T-helper 17 cell (primary cell): ENCODE measurements at places on chromosomes 2 and 18.

GRCh38 chr2:215601990-215602721 lies 166.3 kb upstream of the FN1 start:
- no peak for DNase-seq

GRCh38 chr18:25019086-25019860 lies 332.7 kb downstream of the ZNF521 start:
- no peak for DNase-seq

GRCh38 chr2:197940382-197940781 lies 136.0 kb downstream of the PLCL1 start:
- no peak for DNase-seq

DNA sequence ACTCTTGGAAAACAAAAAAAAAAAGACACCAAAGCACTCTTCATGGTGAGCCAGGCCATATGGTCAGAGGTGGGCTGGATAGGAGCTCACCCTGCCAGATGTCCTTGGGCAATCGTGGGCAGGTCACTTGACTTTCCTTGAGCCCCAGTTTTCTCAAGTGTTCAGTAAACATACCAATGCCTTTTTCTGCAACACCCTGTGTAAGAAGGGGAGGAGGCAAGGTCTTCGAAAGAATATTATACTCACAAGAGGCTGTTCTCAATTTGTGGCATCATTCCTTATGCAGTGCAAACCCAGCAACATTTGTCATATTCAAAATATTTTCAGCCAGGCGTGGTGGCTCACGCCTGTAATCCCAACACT lies 22.9 kb upstream of the TMEM87B start:
- no peak for DNase-seq

GRCh38 chr18:6374340-6374739 lies 40.4 kb downstream of the L3MBTL4 start:
- no peak for DNase-seq

DNA sequence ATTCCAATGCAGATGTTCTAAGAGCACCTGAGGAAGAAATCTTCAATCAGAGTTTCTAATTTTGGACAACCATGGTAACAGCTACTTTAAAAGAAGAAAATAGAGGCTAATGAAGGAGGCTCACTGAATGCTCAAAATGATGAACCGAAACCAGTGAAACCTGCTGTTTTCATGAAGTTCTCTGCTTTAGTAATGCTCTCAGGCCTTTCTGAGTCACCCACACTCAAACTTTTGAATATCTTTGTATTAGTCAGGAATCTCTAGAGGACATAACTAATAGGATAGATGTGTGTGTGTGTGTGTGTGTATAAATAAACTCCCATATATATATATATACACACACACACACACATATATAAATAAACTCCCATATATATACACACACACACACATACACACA lies 76.9 kb upstream of the RIT2 start:
- DNase-seq, result no peak

DNA sequence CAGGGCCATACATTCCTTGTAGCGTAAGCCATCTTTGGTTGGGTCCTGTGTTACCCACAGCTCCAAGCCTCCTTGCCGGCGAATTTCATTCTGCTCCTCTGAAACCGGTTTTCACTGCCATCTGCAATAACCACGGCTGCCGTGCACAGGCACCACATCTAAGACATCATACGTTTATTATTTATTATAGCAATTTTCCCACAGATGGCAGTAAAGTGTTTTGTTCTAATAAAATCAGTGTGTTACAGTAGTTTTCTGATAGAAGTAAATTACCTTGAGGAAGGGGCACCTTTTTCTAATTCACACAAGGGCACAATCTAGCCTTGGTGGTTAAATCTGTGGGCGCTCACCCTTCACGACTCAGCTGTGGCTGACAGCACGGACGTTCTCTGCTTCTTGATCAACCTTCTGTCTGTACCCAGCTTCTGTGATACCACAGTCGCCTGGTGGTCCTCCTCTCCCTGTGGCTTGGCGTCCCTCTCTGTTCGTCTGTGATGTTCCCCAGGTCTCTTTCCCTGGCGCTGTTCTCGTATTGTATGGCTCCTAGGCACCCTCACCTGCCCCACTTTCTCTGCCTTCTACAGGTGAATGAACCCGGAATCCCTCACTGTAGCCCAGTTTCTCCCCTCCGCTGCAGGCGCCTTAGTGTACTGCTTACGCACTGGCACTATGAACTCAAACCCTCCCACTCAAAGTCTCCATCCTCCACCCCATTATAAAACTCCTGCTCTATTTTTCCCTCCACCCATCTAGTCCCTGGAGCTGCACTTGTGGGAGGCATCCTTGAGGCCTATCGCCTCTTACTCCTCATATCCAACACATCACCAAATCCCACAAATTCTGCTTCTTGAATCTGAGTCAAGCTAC lies 236.8 kb downstream of the DYSF start:
- DNase-seq, result no peak

DNA sequence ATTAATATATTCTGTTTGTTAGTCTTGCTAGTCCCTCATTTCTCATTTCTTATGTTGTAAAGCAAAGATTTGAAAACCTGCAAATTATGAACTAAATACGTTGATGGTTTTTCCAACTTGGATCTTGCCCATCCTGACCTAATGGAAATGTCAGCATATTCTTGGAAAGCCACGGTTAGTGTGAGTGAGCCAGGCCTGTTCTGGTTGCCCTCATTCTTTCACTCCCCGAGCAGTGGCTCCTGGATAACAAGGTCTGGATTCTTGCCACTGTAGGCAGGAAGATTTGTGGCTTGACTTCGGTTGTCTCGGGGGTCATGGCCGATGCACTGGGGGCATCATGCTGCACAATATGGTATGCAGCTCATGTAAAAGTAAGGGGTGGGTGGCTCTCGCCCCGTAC lies 359.1 kb downstream of the MEIS1 start:
- no peak for DNase-seq

DNA sequence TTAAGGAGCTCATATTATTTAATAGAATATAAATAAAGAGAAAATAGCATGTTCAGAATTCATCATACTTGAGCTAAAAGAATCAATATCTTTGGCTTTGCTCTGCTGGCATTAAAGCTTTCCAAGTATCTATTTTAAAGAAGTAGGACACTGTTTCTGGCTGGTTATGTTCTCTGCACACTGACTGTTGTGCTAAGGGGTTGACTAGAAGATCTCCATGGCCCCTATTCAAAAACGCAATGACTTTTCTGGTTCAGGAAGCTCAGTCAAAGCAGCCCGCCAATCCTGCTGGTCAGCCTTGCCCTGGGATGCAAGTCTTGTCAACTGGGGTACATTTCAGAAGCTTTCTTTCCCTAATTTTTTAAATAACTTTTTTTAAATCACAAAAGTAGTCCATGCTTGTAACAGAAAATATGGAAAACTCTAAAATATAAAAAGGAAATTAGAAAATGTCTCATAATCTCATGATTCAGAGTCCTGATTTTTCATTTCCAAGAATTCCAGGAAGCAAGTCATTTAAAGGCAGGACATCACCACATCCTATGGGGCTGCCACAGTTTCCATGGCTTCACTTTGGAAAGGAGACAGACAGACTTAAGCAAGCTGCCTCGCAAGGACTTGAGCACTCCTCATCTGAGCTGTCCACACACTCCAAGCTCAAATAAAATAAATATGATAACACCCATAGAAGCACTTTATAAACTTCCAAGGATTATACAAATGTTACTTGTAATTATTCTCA lies 195.1 kb downstream of the TXNL1 start:
- no peak for DNase-seq

DNA sequence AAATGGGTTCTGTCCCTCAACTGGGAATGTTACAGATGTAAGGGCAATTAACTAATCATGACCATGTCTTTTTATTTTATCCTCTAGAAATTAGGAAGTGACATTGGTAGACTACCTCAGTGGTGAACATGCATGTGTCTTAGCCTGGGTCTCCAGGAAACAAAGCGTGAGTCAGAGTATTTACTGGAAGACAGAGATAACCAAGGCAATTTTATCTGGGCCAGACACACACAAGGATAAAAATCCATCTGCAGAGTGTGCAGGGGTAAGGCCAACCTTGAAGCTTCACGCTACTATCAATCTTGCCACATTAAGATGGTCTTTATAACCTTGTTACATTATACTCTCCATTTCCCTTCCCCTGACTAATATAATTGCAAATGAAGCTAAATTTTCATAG lies 487.5 kb downstream of the SUCLG1 start:
- no peak for DNase-seq

DNA sequence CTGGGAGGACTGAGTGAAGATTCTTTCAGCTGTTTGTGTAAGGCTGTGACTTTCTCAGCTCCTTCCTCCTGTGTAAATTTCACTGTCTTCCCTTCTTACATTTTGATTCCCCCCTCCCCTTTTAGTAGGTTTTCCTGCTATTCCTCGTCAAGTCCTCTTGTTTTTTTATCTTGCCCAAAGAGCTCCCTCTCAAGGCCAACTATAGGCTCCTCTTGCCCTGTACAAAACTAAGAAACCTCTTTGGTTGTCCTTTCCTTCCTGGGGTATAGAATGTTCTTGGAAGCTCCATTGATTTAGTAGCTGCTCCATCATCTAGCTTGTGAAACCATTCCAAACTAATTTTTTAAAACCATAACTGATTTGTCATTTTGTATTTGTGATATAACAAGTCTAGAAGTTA lies 7.3 kb downstream of the CCDC121 start:
- no peak for DNase-seq

DNA sequence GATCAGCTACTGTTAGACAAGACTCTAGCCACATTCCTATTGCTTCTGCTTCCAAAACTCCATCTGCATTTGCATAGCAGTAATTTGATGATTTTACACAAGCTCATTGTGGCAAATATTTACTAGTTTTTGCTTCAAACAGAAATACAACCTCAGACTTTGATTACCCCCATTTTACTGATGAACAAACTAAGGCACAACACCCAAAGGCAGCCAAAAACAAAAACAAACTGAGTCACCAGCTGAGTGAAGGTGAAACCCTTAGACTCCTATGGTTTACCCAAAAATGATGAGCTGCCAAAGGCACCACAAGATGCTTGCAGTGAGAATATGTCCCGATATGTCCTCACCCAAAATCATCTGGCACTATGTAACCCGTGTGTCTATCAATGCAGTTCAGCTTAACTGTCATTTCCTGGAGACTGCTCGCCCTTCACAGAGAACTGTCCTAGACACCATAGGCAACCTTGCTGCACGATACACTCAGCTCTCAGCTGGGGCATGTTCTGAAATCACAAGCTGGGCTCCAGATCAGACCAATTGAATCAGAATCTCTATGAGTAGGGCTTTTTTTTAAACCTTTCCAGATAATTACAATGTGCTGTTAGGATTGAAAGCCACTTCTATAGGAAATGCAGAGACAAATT lies 4.1 kb upstream of the EVA1A start:
- no peak for DNase-seq

- no peak for DNase-seq
Measured at GRCh38 chr2:193966590-193966989, 1690.4 kb upstream of the SLC39A10 start.

GRCh38 chr2:86223140-86223926 lies 24.1 kb downstream of the MRPL35 start:
- no peak for DNase-seq

DNA sequence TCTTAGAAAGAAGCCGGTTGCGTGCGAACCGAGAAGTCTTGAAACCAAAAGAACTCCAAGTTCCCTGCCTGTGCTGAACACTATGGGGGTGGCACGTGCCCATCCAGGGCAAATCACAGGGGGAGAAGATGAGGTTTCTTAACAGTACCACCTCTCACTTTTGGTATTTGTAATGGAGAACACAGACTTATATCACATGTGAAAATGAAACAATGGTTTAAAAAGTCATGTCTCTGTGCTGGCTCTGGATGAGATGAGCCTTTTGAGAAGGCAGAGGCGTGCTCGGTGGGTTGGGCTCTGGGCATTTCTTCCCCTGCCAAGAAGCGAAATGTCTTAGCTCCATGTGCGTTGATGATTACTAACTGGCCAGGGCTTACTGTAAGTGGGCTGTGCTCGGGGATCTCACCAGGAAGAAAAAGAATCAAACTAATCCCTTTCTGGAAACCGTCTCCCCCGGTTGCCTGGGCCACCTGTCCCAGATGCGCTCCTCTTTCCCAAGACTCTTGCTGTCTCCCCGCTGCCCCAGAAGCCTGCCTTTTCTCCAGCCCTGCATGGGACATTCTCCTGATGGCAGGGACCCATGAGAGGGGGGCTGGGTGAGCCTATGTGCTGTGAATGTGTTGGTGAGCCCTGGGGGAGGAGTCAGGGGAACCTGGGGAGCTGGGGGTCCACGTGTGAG lies 252.9 kb downstream of the PRKCE start:
- no peak for DNase-seq

DNA sequence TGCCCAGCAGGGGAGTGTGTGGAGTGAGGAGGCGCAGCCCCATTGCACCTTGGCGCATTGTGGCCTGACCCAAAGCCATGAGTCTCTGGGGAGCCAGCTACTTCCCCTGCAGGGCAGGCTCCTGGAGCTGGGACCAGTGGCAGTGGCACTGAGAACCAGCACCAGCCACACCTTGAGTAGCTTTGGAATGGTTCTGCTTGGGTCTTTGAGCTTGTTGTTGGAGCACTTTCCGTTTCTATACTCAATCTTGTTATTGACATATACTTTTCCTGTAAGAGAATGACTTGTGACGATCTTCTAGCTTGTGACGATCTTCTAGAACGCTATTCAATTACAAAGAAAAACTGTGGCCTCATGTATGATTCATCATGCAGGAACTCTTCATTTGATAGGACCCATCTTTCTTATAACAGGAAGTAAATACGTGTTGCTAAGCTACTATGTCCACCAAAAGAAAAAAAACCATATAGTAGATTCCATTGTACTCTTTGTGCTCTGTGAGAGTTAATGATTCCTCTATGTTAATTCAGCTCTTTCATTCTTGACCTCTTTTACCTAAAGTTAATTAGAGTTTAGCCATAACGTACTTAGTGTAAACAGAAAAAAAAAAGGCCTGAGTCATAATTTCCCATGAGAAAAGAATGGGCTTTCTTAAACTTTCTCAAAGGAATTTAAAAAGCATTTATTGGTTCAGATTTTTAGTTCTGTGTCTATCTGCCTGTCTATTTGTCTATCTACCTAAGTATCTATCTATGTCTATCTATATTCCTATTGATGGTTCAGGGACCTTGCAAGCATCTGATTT lies 113.1 kb downstream of the GATA6 start:
- DNase-seq, result no peak

DNA sequence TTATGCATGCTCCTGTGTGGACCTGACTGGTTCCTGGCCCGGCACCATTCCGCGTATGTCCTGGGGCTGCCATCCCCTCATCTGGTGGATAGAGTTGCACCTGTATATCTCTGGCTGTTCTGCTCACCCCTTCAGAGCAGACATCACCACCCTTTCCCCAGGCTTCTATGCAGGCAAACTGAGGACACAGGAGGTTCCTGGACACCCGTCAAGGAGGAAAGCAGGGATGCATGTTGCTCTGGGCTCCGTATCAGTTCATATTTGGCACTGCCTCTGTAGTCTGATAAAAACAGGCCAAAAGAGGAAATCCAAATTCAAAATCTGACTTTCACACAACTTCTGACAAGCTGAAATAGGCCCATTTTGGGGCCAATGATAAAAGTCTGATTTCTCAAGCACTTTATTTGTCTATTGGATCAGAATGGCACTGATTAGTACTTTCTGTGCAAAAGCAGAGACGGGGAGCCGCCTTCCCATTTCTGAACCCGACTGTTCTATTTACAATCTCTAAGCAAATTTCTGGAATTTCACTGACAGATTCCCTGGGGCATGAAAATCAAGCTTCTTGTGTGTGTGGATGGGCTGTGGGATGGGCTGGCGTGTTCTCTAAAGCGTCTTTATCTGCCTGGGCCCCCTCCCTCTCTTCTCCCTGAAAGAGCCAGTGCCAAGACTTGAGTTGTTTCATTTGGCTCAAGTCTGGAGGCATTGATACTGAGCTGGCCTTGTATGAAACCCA lies 96.9 kb downstream of the SETBP1 start:
- no peak for DNase-seq
